Inflammatory macrophage treated with lipopolysaccharide for 4 hours (primary cell): ENCODE measurements at places on chromosomes 13 and 19.

DNA sequence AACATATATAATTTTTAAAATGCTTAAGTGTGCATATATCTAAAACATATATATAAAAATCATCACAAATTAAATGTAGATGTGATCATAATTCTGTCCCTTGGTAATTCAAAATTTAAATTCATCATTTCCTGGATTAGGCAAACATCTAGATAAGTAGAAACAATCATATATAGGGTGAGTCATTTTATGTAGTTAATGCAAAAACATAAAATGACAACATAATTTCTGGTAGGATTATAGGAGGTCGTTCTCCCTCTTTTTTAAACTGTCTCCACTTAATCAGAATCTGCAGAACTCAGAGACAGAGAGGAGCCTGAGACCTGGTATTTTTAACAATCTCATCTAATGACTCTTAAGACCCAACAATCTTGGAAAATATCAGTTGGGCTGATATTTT is 333.4 kb downstream of the KCTD12 start:
- DNase-seq, result no peak

DNA sequence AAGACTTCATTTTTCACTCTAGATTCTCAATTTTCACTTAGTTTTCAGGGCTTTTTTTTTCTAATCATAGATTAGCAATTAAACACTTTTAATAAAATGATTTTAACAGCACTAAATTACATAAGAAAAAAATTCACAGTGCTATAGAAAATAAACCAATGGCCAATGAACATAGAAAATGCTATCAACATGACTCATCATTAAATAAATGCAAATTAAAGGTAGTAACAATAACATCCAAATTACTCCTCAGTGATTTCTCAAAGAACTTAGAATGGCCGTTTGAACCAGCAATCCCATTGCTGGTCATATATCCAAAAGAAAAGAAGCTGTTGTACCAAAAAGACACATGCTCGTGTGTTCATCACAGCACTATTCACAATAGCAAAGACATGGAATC is 1058.9 kb downstream of the UQCRFS1 start:
- DNase-seq, result no peak

- DNase-seq, result peak; percentile 76
Observed at GRCh38 chr13:91398413-91399188, at the start of gene GPC5. TSS of gene GPC5 (plus strand) at chr13:91398621.

DNA sequence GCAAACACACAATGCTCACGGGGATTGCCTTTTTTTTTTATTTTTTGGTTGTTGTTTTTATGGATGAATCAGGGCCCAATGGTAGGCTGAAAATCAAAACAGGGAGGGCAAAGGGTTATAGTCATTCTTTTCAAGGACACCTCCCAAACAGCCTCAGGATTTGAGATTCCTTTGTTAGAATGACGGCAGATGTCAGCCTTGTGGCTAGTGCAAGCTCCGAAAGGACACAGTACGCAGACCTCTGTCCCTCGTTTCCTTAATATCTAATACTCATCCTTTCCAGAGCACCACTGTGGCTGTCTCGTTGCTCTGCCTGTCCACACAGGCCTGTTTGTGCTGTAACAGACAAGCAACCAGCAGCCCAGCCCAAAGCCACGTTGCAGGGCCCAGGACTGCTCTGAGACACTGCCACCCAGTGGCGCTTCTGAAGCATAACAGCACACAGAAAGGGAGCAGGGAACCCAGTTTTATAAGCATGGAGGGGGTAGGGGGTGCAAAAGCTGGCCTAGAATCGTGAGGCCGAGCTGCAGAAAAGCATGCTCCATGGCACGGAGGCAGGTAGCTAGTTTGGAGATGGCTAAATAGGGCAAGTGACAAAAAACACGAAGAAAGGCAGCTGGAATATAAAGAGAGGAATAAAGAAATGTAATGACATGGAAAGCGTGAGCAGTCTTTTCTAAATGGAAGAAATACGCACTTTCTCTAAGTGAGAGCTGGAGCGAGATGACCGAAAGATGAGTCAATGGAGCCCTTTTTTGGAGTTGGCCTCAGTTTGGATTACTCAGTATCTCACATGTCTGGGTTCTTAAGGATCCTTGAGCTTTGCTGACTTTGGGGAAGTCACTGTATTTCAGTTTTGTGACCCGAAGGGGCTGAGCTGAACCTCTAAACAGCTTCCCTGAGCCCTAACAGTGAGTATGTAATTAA is 40.7 kb upstream of the MEDAG start:
- peak; percentile 81 for DNase-seq

DNA sequence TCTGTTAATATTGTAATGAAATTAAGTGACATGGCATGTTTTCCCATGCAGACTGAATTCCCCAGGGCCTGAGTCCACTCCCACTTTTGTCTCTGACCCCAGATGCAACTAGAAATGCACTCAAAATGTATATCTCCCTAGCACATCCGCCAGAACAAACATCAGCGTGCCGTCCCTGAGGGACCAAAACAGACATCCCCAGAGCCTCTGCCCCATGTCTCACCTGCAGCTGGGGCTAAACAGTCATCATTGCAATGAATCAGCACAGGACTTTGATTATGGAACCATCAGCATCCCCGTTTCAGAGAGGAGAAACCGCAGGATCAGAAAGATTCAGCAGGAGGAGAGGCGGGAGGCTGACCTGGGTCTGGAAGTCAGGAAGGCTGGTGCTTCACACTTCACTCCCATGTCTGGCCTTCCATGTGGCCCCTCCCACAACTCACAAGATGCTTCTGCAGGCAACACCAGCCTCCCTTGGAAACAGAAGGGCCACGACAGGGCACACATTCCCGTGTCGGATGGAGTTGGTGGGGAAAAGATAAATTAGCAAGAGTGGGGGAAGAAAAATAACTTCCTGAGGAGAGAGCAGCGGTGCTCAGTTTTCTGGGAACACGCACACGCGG is 130.6 kb upstream of the VSTM2B start:
- DNase-seq, result no peak

DNA sequence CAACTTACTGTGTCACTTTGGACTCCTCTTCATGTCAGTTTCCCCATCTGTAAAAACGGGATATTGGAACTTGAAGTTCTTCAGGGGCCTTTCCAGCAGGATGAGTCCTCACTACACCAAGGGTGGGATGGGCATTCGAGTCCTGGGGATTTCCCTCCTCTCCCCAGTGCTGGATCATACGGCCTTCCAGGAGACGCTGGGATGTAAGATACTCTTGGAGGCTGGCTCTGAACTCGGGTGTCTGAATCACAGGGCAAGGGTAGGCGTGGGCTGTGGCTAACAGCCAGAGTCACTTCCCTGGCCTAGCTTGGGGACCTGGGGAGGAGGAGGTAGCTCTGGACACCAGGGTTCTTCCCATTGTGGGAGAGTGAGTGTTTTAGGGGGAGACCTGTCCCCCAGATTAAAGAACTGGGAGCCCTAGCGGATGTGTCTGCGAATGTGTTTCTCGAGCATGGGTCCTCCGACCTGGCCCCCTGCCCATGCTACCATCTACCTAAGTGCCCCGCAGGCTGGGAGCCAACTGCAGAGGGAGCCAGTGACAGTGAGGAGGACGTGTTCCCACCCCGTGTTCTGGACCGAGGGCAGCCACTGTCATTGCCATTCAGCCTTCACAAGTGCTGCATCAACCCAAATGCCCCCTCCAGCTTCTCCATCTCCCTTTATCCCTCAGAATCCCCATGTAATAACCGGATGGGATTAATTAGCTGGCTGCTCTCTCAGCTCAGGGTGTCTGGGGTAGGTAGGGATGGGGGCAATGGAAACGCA is 2.4 kb upstream of the CYTH2 start:
- DNase-seq, result peak; percentile 29

DNA sequence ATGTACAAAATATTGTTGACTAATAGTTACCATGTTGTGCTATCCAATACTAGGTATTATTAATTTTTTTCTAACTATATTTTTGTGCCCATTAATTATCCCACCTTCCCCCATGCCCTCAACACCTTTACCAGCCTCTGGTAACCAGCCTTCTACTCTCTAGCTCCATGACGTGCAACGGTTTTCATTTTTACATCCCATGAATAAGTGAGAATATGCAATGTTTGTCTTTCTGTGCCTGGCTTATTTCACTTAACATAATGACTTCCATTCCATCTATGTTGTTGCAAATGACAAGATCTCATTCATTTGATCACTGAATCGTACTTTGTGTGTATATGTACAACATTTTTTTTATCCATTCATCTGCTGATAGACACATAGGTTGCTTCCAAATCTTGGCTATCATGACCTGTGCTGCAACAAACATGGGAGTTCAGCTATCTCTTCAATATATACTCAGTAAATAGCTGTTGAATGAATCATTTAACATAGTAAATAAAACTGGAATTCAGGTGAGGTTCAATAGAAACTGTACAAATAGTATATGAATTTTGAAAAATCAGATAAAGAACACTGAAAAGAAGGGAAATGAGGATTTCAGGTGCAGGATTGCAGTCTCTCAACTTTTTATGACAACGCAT is 509.0 kb upstream of the MIR17HG start:
- DNase-seq, result no peak

- no peak for DNase-seq
Observed at GRCh38 chr13:99125326-99125915, 75.2 kb upstream of the UBAC2 start.

GRCh38 chr13:21573920-21574712 is 29.9 kb downstream of the MICU2 start:
- no peak for DNase-seq

GRCh38 chr13:100646030-100646673 is 28.4 kb downstream of the TMTC4 start:
- DNase-seq, result no peak

GRCh38 chr13:111858571-111858970 is 208.4 kb upstream of the SOX1 start:
- no peak for DNase-seq

GRCh38 chr13:72390909-72391308 is 336.5 kb downstream of the MZT1 start:
- no peak for DNase-seq

- no peak for DNase-seq
Observed at GRCh38 chr19:778910-779653, 18.2 kb upstream of the PTBP1 start.

DNA sequence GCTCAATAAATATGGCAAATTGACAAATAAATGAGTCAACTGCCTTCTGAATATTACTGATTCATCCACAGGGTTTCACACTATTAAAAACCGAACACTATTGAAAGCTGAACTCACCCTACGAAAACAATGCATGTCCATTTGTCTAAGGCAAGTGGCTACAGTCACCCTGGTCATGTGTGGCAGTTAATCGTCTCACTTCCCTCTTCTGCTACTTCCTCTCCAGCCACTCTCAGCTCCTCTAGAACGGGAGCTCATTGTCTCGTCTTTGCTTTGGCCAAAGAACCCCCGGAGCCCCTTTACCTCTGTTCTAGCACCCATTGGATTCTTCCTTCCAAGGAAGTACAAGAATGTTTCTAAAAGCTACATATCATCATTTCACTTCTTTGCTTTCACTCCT is 74.4 kb upstream of the ZNF599 start:
- no peak for DNase-seq

DNA sequence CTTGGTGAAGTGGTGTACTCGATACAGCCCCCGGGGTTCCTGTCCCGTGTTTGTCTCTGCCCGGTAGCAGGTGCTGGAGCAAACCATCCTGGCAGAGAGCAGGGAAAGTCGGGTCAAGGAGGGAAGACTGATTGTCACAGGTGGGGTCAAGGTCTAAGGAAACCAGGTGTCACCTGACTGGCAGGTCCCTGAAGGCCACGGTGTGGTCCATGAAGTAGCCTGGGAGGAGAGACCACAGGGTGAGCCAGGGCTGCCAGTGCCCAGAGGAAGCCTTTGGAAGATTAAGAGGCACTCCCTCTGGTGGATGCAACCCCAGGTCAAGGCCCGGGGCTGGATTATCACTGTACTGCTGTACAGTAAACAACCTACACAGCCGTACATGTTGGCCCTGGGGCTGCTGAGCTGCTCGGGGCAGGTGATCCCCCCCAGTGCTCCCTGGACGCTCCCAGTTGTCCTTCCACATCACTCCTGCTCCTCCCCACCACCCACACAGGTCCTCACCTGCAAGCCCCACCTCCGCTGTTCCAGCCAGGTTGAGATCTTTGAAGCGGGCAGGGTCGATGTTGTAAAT is 6.0 kb upstream of the CCER2 start:
- no peak for DNase-seq

- DNase-seq, result no peak
Observed at GRCh38 chr13:97573011-97573410, 139.0 kb downstream of the RAP2A start.

GRCh38 chr19:53644061-53644816 is 12.4 kb downstream of the DPRX start:
- DNase-seq, result no peak

DNA sequence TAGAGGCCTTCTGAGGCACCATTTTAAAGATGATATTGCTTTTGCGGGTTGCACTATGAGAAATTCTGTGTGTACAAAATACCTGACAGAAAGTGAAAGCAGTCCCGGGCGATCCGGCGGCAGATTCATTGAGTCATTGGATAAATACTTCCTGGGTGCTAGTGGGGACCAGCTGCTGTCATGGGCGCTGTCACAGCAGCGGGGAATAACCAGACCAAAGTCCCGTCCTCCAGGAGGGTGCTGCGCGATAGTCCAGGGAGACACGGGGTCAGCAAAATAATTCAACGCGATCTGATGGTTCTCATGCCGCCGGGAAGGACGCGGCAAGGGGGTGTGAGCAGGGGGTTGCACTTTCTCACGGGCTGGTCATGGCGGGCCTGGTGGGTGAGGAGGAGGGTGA is 13.5 kb downstream of the ZFR2 start:
- no peak for DNase-seq

DNA sequence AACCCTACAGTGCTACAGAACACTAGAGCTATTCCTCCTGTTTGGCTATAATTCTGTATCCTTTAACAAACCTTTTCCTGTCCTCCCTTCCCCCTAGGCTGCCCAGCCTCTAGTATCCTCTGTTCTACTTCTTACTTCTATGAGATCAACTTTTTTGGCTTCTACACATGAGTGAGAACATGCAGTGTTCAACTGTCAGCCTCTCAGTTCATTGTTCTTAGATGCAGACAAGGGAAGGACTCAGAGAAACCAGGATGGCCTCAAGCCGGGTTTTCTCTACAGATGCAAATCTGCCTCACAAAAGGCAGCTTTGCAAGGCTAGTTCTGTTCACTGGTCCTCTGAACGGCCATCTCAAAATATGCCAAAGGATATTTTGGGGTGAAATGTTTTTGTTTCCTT is 18.4 kb downstream of the AMER2 start:
- no peak for DNase-seq

GRCh38 chr13:78659450-78659730 is 435 bp upstream of the OBI1 start:
- DNase-seq, result no peak
